SJSA1 (cell line): ENCODE measurements at places on chromosomes 5 and 9. TPM values are rescaled to one million over a fixed set of nuclear protein-coding genes. Genes with fewer than 3 reads are reported as not detected.
A peak's percentile ranks its signal among the peaks of the same experiment; 100 is the strongest.

- DNase-seq, result no peak
Observed at GRCh38 chr9:81455462-81456219, 233.7 kb downstream of the TLE1 start.

- no peak for DNase-seq
Observed at GRCh38 chr5:61177716-61178115, 15.4 kb upstream of the SMIM15 start.

DNA sequence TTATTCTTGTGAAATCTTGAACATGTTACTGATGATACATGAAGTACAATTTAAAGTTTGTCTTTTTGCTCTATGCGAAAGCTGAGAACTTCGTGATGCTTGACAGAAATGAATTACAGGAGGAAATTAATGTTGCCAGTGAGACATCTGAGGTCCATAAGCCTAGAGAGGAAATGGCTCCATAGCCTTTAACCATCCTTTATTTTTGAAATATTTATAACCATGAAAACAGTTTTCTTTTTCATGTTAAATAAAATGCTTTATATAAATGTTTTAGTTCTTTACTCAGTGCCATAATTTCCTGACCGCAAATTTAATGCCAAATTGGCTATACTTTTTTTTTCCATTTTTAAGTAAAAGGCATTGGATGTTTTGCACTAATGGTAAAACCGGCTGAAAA is 29.1 kb downstream of the F2RL2 start:
- no peak for DNase-seq

DNA sequence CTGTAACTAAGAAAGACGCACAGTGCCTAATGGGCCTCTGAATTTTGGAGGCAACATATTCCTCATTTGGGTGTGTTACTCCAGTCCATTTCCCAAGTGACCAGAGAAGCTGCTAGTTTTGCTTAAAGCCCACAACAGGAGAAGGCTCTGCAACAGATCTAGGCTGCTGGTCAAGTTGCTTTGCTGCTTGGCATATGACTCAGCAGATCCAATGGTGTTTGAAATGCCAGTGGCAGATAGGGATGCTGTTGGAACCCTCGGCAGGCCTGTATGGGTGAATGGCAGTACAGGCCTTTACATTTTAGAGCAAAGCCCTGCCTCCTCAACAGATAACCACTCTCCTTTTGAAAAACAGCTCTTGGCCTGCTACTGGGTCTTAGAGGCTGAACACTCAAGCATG is 36.2 kb upstream of the ROR2 start:
- DNase-seq, result no peak

DNA sequence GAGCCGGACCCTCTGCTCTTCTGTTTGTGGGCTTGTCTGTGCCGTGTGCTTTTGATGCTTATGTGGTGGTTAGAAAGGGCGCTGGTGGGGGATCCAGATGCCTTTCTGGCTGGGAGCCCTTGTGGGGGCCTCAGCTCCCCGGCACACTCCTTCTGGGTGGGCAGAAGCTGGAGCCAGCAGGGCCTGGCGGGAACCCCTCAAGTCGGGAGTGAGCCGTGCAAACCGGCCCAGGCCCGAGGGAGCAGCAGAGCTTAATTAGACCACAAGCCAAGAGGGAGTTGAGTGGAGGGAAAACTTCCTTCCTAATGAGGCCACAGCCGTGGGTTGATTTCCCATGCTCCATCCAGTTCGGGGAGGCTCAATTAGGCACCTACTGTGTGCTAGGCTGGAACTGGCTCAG is 76.0 kb upstream of the RNU6ATAC start:
- no peak for DNase-seq

GRCh38 chr5:107248066-107248695 is 422.6 kb downstream of the EFNA5 start:
- peak; percentile 64 for DNase-seq

GRCh38 chr9:124549016-124549415 is 41.8 kb upstream of the NR5A1 start:
- no peak for DNase-seq

DNA sequence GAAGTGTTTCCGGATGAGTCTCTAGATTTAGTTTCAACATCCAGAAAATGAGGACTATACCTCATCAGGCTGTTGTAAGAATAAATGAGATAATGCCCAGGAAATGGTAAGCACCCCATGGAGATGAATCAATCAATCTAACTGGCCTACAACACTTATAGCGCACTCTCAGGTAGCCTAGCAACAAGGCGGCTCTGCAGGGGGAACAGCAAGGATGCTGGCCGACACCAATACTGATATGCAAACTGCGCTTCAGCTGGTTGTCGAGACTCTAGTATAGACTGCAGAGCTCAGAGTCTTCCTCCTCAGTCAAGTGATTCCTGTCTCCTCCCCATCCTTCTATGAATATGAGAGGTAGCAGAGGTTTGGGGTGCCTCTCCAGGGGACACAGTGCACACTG is 218.8 kb upstream of the WWC1 start:
- no peak for DNase-seq

DNA sequence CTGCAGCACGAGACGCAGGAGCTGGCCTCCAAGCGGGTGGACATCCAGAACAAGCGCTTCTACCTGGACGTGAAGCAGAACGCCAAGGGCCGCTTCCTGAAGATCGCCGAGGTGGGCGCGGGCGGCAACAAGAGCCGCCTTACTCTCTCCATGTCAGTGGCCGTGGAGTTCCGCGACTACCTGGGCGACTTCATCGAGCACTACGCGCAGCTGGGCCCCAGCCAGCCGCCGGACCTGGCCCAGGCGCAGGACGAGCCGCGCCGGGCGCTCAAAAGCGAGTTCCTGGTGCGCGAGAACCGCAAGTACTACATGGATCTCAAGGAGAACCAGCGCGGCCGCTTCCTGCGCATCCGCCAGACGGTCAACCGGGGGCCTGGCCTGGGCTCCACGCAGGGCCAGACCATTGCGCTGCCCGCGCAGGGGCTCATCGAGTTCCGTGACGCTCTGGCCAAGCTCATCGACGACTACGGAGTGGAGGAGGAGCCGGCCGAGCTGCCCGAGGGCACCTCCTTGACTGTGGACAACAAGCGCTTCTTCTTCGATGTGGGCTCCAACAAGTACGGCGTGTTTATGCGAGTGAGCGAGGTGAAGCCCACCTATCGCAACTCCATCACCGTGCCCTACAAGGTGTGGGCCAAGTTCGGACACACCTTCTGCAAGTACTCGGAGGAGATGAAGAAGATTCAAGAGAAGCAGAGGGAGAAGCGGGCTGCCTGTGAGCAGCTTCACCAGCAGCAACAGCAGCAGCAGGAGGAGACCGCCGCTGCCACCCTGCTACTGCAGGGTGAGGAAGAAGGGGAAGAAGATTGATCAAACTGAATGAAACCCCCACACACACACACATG is 654 bp downstream of the PURA start:
- peak; percentile 76 for DNase-seq

- DNase-seq, result no peak
Observed at GRCh38 chr9:98045234-98046179, 11.0 kb upstream of the NANS start.

DNA sequence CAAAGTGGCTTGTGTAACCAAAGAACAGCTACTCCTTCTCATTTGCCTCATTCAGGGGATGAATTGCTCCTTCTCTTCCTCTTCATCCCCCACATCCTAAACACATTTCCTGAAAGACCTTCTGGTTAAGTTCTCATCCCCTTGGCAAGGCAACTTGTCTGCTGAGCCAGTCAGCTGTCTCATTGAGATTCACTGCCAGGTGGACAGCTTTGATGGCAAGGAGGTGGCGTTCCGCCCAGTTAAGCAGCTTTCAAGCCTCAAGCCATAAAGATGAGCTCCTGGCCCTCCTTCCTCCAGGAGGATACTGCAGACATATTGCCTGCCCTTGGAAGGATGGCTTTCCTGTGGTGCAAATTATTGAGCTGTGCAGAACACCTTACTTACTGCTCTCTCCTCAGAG is 448.6 kb upstream of the MPDZ start:
- no peak for DNase-seq

DNA sequence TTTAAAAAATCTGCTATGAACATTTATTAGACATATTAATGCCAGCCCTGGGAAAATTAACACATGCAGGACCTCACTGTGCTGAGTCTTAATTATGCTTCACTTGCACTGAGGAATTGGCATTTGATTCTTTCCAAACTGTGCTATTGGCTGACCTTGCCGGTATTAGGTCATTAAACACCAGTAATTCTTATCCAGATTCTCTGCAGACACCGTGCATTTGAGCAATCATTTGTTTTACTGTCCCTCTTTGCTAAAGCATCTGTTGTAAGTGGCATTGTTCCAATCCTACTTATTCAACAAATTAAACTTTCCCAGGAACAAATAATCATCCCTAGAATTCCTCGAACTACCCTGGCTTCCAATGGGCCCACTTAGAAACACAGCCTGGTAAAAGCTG is 145.0 kb downstream of the SLC12A2 start:
- no peak for DNase-seq

DNA sequence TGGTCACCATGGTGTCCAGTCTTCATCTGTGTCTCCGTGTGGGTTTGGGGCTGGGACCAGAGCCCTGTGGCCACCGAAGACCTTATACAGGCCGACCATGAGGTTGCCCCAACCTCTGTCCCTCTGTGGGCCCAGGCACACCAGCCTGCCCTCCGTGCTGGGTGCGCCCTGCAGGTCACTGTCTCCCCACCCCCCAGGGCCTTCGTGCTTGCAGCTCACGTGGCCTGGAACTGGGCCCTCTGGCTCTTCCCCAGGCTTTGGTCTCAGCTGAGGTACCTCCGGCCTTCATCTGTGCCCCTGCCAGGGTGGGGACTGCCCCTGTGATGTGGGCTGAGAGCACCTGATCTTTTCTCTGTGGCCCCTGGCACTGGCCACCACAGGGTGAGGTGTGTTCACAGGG is 92.1 kb downstream of the RXRA start:
- no peak for DNase-seq

DNA sequence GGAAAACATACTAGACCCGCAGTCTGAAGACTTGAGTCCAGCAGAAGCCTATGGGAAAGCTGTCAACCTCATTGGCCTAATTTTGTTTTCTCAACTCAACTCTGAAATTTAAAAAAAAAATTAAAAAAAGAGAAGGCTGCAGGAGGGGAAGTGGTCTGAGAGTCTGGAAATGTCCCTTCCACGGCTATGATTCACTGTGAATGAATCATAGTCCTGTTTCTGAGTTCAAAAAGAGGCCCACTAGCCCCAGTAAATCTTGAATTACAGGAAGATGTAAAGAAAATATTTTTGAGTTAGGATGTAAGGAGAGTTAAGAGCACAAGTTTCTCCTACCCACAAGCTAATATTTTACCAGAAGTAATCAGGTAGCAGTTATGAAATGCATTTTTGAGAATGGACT is 565.5 kb upstream of the DMAC1 start:
- DNase-seq, result no peak

DNA sequence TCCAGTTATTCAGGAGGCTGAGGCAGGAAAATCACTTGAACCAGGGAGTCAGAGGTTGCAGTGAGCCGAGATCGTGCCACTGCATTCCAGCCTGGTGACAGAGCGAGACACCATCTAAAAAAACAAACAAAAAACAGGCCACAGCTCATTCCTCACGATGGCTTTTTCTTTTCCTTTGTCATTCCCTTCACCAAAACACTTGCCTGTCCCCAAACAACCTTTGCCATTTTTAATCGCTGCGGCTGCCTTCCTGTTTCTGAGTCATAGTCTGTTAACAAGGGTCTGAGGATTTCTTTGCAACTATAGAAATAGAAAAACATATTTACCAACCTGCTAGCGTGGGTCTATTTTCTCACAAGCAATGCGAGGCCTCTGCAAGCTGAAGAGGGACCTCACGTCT is 123.0 kb upstream of the FSTL4 start:
- peak; percentile 97 for DNase-seq

DNA sequence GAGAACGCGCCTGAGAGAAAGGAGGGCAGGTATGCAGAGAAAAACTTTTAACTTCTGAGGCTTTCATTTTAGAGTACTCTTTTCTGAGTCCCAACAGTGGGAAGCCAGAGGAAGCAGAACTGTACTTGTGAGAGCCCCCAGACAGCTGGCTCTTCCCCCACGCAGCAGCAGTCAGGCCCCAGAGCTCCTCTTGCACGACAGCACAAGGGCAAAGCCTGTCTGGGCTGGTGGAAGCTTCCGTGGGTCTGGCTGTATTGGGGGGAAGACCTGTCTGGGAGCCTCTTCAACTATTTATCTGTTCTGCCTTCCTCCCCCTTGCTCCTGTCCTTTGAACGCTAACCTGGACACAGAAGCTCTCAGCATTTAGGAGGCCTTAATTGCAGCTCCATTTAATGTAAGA is 68.2 kb downstream of the THBS4 start:
- no peak for DNase-seq

C5orf58 gene
- not detected in 2 replicates for total RNA-seq

TMEM232 gene
- total RNA-seq, result 2.1 TPM in 1 of 2 replicates, not detected in the other

TMEM174 gene
- total RNA-seq, result not detected in 2 replicates

SLC25A51 gene
- 10.0 and 18.8 TPM in 2 replicates for total RNA-seq

TRIM7 gene
- 28.0 and 45.2 TPM in 2 replicates for total RNA-seq

TBC1D2 gene
- 4.4 TPM in 2 replicates for total RNA-seq

TEX48 gene
- total RNA-seq, result not detected in 2 replicates
